Right lobe of liver (tissue), 6 donors: ENCODE measurements at places on chromosomes 7 and 10.

- DNase-seq = no peak
Measured at GRCh38 chr10:70391654-70392053, 9.2 kb upstream of the LRRC20 start.

DNA sequence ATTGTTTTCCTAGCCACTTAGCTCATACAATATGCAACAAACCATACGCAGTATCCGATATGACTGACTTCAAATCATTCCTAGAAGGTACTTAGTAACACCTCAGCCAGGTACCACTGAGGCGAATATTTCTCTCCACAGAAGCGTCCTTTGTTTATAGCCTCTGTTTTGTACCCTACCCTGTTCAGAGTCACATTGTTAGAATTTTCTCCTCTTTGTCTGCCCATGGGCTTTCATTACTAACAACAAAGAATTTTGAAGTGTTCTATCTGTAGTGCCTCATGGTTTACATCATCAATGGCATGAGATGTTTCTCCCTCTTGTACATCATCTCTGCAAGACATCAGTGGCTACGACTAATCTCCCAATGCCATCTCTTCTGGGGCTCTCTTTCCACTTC is 212.4 kb upstream of the GLI3 start:
- no peak for DNase-seq

DNA sequence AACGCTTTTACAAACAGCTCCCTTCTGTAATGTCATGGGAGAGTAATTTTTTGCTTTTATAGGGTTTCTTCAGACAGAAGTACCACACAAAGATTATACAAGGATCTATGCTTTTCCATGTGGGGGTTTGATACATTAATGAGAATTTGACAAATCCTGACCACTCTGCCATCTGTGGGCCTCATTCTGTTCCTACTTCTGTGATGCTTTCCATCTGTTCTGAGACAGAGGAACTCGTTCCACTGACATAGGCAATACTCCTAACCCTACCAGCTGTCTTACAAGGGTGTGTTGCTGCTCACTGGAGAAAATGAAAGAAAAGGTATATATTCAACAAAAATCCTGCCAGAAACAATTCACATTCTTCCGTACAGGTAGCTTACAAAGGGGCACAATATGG is 59.4 kb upstream of the NAMPT start:
- no peak for DNase-seq

DNA sequence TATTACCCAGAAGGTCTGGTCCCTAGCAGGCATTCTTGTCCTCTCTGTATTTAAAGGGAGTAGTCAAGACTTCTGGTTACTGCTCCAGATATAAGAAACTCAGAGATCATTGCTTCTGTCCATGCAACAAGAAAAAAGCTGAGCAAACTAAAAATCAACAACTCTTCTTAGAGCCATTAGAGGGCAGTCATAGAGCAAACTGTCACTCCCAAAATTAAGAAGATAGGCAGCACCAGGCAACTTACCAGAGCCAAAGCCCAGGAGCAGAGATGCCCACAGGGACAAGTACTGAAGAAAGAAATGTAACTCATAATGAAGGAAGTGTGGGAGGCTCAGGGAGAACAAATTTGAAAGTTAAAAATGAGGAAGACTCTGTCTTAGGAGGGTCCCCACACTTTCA is 472.9 kb upstream of the COBL start:
- no peak for DNase-seq

GRCh38 chr10:126902157-126902556 is 3.1 kb upstream of the DOCK1 start:
- DNase-seq = no peak

- DNase-seq = no peak
Measured at GRCh38 chr7:39468808-39469374, 97.3 kb upstream of the YAE1 start.

GRCh38 chr10:92699518-92700381 is 10.0 kb downstream of the HHEX start:
- DNase-seq = no peak

DNA sequence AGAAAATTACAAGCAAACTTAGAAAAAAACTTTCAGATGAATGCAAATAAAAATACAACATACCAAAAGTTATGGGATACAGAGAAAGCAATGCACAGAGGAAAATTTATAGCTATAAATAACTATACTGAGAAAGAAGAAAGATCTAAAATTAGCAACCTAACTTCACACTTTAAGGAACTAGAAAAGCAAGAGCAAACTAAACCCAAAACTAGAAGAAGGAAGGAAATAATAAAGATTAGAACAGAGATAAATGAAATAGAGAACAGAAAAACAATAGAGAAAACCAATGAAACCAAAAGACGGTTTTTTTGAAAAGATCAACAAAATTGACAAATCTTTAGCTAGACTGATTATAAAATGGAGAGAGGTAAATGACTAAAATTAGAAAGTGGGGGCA is 9.6 kb upstream of the STRA8 start:
- no peak for DNase-seq

DNA sequence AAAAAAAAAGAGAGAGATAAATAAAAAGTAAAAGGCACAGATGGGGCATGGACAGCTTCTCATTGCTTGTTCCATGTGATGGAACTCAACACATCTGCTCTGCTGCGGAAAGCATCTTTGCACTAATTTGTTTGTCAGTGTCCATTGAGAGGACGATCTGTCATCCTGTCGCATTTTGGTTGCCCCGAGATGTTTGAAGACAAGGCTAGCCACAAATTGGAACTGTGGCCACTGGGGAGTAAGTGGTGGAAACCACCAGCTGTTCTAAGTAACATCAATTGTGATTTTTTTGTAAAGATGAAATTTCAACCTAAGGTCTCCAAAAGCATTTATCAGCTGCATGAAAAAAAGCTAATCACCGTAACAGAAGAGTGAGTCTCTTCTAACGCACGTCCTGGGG is 312.7 kb downstream of the ADARB2 start:
- no peak for DNase-seq

GRCh38 chr7:138023618-138024342 is 21.9 kb upstream of the CREB3L2 start:
- DNase-seq = no peak

GRCh38 chr10:132746801-132747625 is 38.9 kb downstream of the NKX6-2 start:
- DNase-seq = no peak

DNA sequence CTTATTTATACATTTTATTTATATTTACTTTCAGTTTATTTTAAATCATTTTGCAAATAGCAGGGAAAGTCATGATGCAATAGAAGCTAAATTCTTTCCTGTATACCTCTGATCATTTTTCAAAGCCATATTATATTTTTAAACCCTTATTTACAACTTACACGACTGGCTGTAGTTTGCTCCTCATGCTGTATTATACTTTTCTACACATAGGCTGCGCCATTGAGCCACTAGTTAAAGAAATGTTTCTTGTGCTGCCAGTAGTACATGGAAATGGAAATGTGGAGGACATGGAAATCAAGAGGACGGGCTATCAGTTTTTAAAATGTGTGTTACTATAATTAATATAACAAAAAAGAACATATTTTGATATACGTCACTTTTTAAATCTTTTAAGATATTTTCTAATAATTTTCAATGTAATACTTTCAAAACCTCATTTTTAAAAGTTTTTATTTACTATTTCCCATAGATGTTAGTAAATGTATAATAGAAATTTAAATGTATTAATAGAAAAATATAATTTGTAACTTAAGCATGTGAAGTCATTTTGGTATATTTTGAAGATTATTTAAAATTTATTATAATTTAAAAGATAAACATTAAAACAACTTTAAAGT is 118.5 kb downstream of the VTI1A start:
- DNase-seq = no peak

GRCh38 chr10:86536294-86536861 is 14.8 kb upstream of the WAPL start:
- peak; percentile 74 for DNase-seq

- DNase-seq = no peak
Measured at GRCh38 chr7:139109983-139110411, 477 bp upstream of the ZC3HAV1 start.

DNA sequence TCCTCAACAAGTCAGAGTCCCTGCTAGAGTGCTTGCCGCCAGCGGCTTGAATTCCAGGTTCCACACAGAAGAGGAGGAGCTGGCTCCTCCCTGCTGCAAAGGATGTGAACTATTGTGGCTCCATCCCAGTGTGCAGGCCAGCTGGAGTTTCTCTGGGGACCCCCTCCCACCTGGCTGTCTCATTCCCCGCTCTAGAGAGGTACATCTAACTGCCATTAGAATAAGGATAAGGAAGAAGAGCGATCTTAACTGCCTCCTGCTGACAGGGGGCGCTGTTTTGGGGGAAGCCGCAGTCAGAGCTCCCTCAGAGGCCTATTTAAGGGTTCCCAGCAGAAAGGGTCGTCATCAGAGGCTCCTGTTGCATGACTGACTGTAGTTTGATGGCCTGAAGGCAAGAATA is 40.8 kb upstream of the HECW1 start:
- DNase-seq = no peak

DNA sequence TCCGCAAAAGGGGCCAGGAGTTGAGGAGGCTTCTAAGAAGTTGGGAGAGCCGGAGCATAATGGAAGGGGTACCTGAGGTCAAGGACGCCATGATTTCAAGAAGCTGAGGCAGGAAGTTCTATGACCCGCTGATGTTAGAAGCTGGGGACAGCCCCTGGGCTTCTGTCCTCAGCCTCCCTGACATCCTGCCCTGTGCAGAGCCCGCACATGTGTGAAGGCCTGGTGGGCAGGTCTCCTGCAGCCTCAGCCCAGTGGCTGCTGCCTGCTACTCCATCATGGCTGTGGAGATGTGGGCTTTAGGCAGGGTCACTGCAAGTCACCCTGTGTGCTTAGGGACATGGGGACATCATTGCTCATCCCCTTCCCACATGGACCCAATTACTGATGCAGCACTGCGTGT is 53.8 kb upstream of the PCBD1 start:
- DNase-seq = no peak
